Left ventricle myocardium superior (tissue), 1 donor: ENCODE measurements at places on chromosomes 3 and 15. TPM values are rescaled to one million over a fixed set of nuclear protein-coding genes. Genes with fewer than 3 reads are reported as not detected.

DNA sequence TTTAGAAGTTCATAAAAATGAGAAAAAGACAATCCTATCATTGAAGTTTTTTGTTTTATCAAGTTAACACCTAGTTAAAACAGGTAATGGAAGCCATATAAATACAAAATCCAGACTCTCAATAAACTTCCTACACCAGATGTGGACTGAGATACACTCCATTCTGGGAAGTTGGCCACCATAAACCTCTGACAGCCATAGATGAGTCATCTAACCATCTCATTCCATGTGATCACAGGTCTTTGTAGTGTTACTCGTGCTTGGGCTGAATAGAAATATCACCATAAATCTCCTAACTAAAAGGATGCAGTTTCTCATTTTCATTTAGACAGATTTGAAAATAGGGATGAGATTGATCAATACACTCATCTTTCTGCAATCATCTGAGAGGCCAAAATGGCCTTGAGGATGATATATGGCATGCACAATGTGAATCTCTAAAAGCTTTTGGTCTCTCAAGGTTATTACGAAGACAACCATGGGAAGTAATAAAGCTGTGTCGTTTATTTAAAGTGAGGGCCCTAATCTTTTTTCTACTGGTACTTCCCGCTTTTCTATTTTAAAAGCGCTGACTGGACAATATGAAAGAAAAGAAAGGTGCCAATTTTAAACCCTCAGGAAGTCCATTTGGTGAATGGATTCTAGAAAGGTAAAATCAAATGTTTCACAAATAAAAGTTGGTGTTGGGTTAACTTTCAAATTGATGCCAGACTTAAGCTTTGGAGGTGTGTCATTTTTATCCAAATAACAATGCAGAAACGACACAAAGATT is 155.5 kb downstream of the POLR2M start:
- no peak for DNase-seq

- no peak for DNase-seq
Measured at GRCh38 chr3:186461141-186461540, 83.0 kb downstream of the CRYGS start.

DNA sequence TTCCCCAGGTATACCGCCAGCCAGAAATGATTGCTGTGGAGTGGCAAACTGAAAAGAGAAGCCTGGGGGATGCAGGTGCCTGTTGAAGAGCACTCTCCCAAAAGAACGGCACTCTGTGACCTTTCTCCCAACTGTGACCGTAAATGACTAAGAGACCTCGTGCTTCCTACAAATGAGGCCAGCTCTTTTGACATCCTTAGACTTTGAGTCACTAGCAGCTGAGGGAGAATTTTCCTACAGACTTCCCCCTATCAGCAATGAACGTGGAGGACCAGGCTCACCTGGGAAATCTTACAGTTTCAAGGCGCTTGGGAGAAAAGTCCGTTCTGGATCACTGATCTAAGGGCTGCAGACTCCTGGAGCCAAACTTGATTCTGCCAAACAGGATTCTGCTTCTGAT is 8.6 kb downstream of the AQP9 start:
- DNase-seq, result no peak

DNA sequence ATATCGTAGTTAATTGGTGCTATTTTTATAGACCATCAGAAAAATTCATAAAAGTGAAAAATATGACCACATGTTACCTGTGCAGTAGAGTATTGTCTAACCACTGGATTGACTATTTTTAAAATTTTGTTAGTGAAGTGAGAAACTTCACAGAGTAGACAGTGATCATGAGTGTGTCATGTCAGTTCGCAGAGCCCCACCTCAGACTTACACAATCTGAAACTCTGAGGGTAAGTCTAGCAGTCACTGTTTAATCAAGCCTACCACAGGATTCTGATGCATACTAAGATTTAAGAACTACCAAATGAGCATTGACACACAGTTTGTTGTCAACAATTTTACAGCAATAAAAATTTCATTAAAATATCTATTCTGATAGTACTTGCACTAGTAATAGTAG is 552.9 kb upstream of the SUCLG2 start:
- no peak for DNase-seq

DNA sequence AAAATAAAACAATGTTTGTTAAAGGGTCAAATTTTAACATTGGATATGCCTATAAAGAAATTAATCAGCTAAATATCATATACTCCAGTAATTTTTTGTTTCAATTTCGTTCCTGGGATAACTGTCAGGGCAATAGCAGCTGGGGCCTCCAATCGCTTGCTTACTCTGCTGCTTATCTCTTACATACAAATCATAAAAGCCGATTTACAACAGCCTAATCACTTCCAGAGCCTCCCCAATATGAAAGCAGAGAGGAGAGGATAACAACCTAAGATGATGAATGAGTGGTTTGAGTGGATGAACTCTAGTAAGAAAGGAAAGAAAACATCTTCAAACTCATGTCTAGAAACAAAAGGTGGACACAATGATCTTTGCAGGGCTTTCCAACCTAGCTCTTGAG is 80.7 kb upstream of the PSMD6 start:
- DNase-seq, result no peak

DNA sequence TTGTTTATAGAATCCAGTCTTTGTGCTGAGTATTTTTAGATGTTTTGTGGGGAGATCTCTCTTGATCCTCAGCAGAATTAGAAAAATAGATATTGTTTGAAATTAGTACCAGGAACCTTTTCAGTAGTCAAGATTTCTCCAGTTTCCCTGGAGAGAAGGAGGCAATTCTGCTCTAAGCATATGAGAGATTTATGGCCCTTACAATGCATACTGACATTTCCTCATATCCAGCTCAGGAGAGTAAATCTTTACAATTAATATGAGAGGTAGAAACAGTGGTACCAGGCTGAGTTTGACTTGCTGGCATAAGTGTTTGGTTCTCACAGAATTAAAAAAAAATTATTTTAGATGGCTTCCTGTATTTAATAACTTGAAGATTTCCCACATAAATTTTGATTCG is 239.1 kb upstream of the SGO1 start:
- DNase-seq, result no peak

DNA sequence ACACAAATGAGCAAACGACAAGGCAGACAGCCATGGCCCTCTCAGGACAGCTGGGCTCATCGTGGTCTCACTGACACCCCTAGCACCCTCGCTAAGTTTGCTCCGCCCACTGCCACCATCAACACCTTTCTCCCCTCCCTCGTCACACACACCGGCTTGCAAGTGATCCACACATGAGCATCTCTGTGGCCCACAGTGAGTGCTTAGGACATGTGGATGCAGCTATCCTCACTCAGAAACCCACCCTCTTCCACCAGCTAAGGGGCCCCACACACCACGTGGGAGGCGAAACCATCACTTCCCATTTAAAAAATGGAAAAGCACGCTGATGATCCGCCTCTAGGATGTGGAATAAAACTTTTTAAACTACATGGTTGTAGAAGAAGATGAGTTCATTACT is 105.6 kb downstream of the OCA2 start:
- DNase-seq, result no peak

DNA sequence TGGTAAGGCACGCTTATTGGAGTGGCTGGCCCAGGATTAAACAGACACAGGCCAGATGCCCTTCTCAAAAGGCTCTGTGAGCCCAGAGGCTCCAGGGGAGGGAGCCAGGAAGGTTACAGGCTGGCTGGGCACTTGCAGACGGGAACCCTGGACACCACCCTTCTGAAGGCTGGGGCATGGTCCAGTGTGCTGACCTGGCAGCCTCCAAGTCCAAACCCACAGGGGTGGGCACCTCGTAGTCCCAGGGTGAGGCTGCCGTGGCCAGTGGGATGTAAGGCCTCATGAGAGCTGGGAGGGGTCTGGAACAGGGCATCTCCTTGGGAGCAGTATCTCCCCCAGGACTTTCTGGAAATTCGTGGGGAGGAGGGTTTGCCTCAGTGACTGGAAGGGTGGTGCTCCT is 19.6 kb downstream of the EFCC1 start:
- no peak for DNase-seq

DNA sequence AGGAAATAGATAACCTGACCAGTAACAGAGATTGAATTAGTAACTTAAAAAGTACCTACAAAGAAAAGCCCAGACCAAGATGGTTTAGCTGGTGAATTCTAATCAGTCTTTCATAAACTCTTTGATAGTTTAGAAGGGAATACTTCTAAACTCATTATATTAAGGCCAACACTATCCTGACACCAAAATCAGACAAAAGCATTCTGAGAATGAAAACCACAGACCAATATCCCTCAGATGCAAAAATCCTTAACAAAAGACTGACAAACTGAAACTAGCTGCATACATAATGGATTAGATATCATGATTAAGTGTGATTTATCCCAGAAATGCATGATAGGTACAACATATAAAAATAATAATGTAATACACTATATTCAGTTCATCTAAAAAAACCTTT is 115.6 kb downstream of the RFX7 start:
- no peak for DNase-seq

- DNase-seq, result no peak
Measured at GRCh38 chr15:25054943-25055342, 100.2 kb downstream of the SNRPN start.

DNA sequence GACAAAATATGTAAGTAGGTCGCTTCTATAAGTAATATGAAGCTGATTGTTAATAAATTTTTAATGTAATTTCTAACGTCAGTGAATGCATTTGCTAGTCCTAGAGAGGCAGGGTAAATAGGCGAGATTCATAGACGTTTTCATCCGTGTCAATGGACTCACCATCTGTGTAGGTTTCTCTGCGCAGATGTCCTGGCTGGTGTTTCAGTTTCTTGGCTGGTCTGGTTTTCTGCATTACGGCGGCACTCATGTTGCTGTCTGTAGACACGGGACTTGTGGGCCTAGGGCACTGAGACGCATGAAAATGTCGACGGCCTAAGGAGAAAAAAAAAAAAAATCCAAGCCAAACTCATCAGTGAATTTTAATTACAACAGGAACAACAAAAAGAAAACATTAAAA is 1153.3 kb downstream of the ROBO1 start:
- no peak for DNase-seq

DNA sequence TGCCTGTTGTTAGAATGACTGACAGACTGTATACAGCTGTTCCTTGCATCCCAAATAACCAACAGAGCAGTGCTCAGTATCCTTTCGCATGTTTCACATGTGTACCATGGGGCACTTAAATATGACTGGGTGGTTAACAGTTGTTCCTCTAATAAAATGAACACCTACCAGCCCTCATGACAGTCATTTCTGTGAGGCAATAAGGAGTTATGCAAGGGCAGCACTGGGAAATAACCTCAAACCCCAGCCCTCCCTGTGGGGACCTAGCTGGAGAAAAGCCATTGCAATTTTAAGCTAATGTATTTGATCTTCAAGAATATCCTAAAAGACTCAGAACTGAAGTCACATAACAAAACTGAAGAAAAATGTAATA is 7.3 kb downstream of the RFT1 start:
- DNase-seq, result no peak

GRCh38 chr3:59429198-59429597 is 379.4 kb upstream of the CFAP20DC start:
- no peak for DNase-seq

DNA sequence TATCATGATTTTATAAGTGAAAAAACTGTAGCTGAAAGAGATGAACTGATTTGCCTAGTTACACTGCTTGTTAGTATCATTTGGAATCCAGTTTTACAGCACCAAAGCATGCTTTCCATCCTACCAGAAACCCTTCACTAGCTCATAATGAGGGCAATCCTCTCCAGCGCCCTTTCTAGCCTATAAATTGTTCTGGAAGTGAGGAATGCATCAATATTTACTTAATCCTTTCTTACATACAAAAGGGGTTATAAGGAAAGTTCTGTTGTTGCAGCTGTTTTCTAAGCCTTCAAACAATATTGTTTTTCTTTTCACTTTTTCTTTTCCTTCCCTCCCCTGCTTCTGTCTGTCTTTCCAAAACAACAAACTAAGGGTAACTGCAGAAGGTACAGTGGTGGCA is 11.0 kb upstream of the PCCB start:
- no peak for DNase-seq

- no peak for DNase-seq
Measured at GRCh38 chr3:121520510-121520909, 25.3 kb downstream of the POLQ start.

GRCh38 chr3:57783186-57784088 is 27.3 kb downstream of the SLMAP start:
- DNase-seq, result peak; percentile 50

DNA sequence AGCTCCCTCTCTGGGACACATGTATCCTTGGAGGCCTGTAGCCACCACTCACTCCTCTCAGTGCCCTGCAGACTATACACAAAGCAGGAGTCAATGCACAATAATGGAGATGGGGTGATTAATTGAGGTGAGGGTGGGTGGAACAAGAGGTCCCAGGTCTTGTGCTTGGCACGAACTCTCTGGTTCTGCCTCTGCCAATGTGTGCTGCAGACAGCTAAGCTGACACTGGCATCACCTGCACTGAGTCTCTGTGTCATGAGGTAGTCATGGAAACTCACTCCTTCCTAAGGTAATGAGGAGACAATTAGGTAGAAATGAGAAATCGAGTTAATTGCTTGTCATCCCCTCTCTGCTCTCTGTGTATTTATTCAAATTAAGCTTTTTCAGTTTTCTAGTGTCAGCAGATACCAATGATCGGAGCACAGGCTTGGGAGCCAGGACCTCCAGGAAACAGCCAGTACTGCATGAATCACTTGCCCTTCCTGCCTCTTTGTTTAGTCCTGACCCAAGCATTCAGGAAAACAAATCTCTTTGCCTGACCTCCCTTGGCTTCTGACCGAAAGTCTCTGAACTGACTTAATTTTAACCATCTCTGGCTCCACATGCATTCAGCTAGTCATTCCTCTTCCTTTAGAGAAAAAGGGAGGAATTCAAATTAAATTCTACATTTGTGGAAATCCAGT is 56.7 kb downstream of the DRD3 start:
- no peak for DNase-seq

The ARHGEF26 gene
- 1.4 TPM for total RNA-seq

The PCLAF gene
- 0.20 TPM for total RNA-seq

The AADACL2 gene
- total RNA-seq, result not detected

The PRSS50 gene
- total RNA-seq, result 0.10 TPM

The CLDN16 gene
- not detected for total RNA-seq

The KLHL6 gene
- total RNA-seq, result 0.87 TPM

The PRICKLE2 gene
- total RNA-seq, result 4.1 TPM

The RHCG gene
- not detected for total RNA-seq
